Activated B cell treated with CpG ODN at 0.5 μM for 24 hours (primary cell): ENCODE measurements at places on chromosomes 5 and 9. TPM values are rescaled to one million over a fixed set of nuclear protein-coding genes. Genes with fewer than 3 reads are reported as not detected.

DNA sequence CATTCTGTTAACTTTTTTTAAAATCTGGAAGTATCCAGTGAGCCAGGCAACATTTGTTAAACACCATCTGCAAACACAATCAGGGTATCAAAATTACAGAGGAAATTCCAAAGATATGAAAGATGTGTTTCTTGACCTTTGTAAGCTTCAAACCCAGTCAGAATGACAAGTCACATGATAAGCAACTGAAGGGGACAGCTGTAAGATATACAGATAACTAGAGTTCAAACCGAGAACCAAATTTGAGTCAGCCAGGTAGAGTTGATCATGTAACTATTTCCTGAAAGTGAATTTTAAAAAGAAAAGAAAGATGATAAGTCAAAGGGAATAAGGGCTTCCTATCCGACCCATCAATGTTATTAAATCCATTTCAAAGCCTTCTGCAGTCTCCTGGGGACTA, 196.2 kb downstream of the DEPDC1B start:
- no peak for DNase-seq

SPATA31A3 gene
- not detected in 2 replicates for total RNA-seq

GRCh38 chr5:157485811-157486210, 25.8 kb downstream of the NIPAL4 start:
- DNase-seq: no peak

GRCh38 chr5:155024015-155024414, 10.5 kb downstream of the KIF4B start:
- DNase-seq: no peak

DNA sequence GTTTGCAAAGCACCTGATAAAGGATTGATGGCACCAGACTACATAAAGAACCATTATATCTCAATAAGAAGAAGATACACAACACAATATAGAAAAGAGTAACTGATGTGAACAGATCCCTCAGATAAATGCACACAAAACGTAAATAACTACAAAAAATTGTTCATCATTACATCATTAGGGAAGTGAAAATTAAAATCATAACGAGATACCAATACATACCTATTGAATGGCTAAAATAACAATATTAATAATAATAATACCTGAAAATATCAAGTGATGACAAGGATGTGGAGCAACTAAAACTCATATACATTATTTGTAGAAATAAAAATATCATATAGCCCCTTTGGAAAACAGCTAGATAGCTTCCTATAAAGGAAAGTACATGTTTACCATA, 469.5 kb downstream of the DMRTA1 start:
- DNase-seq: no peak

DBH gene
- total RNA-seq: not detected in 2 replicates

GRCh38 chr9:114450833-114451706, 54.2 kb downstream of the WHRN start:
- DNase-seq: no peak

DNA sequence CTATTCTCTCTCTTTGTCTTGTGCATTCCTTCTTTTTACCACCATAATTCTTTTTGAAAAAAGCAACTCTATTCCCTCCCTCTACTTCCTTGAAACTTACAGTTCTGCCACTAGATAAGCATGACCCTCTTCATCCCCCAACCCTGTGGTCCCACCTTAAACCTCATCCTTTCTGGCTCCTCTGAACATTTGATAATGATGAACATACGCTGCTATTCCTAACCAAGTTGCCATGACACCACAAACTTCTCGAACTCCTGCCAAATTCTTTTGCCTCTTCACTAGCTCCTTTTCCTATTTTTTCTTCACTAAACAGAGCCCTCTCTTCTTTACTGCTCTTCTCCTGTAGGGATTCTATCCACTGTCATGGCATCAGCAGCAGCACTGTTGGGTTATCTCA, 57.1 kb downstream of the MOCS2 start:
- DNase-seq: no peak

GRIA1 gene
- not detected in 2 replicates for total RNA-seq
